Activated CD8-positive, alpha-beta memory T cell treated with anti-CD3 and anti-CD28 coated beads, Interleukin-2, amount 10 ng/mL, durations not matched to agents 7 days and 5 days (primary cell): ENCODE measurements at places on chromosomes 5 and 9. TPM values are rescaled to one million over a fixed set of nuclear protein-coding genes. Genes with fewer than 3 reads are reported as not detected.
A peak's percentile ranks its signal among the peaks of the same experiment; 100 is the strongest.

- H3K4me3 ChIP-seq, result no peak overlapping the region
- H3K27me3 ChIP-seq, result no peaks in the 10 kb centered on the region
- no peak overlapping the region for H3K27ac ChIP-seq
Observed at GRCh38 chr5:154058055-154059038, 19.6 kb downstream of the MFAP3 start.

GRCh38 chr9:37994639-37995347 lies 74.2 kb downstream of the SHB start:
- no peaks in the 10 kb centered on the region for H3K27me3 ChIP-seq
- peak; percentile 77 for DNase-seq
- H3K4me1 ChIP-seq, result peaks cover 36% of the 10 kb centered on the region
- no peaks in the 10 kb centered on the region for H3K36me3 ChIP-seq

DNA sequence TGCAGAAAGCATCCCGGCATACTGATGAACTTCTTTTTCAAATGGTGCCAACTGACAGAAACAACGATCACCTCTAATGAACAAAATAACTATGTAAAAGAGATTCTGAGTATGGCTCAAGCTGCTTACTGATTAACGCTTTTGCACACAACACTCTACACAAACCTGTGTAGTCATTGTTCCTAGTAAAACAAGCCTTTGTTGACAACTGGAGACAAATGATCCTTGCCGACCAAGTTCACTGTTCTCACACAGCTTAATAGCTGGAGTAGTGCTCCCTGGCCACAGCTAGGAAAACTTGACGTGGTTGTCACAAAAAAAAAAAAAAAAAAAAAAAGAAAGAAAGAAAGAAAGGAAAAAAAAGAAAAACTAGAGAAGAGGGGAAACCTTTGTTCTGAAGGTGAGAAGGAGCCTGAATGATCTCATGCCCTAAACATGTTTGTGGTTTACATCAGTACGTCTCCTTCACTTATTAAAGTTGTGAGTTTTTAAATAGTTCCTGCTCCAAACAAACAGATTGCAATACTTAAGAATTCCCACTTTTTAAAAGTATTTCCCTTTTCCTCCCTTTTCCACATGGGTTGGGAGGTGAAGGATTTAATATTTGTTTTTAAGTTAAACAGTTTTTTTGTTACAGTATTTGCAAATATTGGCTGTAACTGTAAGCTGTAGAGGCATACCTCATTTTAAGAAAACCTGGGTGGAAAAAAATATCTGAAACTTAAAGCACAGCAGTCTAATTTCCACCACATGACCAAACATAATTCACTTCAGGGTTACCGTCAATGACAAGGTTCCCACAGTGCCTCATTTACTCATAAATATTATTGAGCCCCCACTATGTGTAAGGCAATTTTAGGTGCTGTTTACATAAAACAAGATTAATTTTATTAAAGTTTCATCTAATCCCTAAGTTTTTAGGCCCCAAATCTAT lies 63.7 kb downstream of the GLIS3 start:
- no peak overlapping the region for H3K4me3 ChIP-seq
- H3K36me3 ChIP-seq, result no peaks in the 10 kb centered on the region
- DNase-seq, result no peak
- peaks cover 4% of the 10 kb centered on the region for H3K27me3 ChIP-seq

DNA sequence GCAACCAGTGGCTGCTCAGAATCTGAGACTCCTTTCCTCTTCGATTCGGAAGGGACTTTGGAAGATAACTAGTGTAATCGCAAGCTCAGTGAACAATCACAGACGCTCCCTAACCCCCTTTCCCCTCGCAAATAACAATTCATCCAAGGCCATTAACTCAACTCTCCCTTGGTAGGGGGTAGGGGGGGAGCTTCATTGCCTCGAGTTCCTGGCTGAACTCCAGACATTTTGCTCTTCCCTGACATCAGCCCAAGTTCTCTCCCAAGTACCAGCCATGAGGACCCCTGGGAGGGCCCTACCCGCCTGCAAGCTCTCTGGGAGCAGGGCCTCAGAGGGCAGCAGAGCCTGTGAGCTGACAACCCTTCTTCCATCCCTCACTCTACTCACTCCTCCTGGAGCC lies 8.4 kb downstream of the FAM163B start:
- H3K4me1 ChIP-seq, result peaks cover 8% of the 10 kb centered on the region
- H3K27ac ChIP-seq, result no peak overlapping the region
- peaks cover 6% of the 10 kb centered on the region for H3K36me3 ChIP-seq
- H3K4me3 ChIP-seq, result no peak overlapping the region
- peaks cover 3% of the 10 kb centered on the region for H3K27me3 ChIP-seq

DNA sequence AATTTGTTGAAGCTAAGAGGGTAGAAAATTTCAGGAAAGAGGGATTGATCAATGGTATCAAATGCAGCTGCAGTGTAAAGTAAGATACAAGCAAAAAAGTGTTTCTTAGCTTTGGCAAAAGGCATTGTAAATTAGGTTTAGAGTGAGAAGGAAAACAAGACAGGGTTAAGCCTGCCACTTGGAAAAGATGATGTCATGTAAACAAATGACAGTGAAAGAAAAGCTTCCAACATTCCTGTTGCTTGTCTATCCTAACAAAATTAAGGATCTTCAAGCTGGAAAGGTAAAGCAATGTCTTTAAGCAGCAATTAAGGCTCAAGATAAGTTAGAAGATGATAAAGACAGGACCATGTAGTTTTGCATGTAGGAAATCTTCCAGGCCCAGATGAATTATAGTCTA lies 139.1 kb upstream of the PPP2R2B start:
- no peaks in the 10 kb centered on the region for H3K4me1 ChIP-seq
- no peak overlapping the region for H3K27ac ChIP-seq
- DNase-seq, result no peak
- no peaks in the 10 kb centered on the region for H3K36me3 ChIP-seq

DNA sequence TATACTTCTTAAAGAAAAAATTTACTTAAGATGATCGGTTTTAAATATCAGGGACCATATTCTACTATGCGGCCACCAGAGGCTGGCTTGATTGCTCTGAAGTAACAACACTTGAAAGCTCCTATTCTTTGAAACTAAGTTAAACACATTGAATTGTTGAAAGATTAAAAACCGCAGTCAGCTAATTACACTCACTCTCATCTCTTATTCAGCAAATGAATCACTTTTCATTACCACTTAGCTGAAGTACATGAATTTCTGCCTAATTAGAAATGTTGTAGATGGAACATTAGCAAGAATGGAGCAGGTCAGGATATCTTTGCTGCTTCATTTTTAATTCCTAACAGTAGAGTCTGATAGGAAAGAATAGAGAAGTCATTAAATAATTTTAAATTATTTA lies 42.3 kb downstream of the LSM11 start:
- DNase-seq, result no peak
- no peak overlapping the region for H3K4me3 ChIP-seq
- peaks cover 18% of the 10 kb centered on the region for H3K36me3 ChIP-seq
- H3K27ac ChIP-seq, result no peak overlapping the region
- no peaks in the 10 kb centered on the region for H3K27me3 ChIP-seq

IRX2 gene
- not detected for total RNA-seq

PCDHA1 gene
- total RNA-seq, result not detected

FOXD4L4 gene
- 0.09 TPM for total RNA-seq

GRCh38 chr9:70420441-70421271 lies 6.2 kb upstream of the KLF9 start:
- H3K4me3 ChIP-seq, result peak overlapping the region; percentile 83
- no peaks in the 10 kb centered on the region for H3K36me3 ChIP-seq
- H3K4me1 ChIP-seq, result peaks cover 38% of the 10 kb centered on the region
- peaks cover 4% of the 10 kb centered on the region for H3K27me3 ChIP-seq
- peak overlapping the region; percentile 98 for H3K27ac ChIP-seq

GRCh38 chr9:137971477-137972138 lies 94.0 kb downstream of the CACNA1B start:
- DNase-seq, result peak; percentile 37
- H3K27ac ChIP-seq, result no peak overlapping the region
- no peaks in the 10 kb centered on the region for H3K4me1 ChIP-seq
